ENCODE measurements at places on chromosomes 7 and 10.

- DNase-seq, result no peak
These were observed 740.0 kb downstream of the SUGCT start for GRCh38 chr7:40874756-40875155.

GRCh38 chr10:49362596-49363260 is 33.2 kb downstream of the DRGX start:
- DNase-seq, result no peak

- no peak for DNase-seq
These were observed 23.6 kb downstream of the MKI67 start for GRCh38 chr10:128102480-128103228.

GRCh38 chr10:27192284-27192683 is 37.1 kb downstream of the MASTL start:
- DNase-seq, result peak; percentile 95

DNA sequence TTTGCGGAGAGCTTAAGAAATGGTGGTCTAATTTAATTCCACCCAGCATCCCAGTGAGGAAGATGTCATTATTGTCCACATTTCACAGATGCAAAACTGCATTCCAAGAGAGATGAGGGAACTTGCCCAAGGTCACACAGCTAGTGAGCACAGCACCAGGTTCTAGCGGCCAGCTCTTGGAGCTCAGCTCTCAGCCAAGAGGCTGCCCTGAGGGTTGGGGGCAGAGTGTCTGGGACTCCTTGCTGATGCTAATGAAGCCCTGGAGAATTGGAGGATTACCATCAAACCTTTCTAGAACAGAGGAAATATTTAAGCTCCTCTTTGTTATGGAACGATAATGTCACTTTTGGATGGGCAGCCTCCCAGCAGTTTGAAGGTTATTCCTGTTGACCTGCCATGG is 48.0 kb downstream of the PLPP4 start:
- DNase-seq, result no peak

- no peak for DNase-seq
These were observed 701.4 kb upstream of the COBL start for GRCh38 chr7:52017802-52018679.

- peak; percentile 39 for DNase-seq
These were observed 22.2 kb upstream of the LYZL1 start for GRCh38 chr10:29266641-29267040.

- DNase-seq, result peak; percentile 58
These were observed 6.3 kb downstream of the WNT16 start for GRCh38 chr7:121334875-121335648.

DNA sequence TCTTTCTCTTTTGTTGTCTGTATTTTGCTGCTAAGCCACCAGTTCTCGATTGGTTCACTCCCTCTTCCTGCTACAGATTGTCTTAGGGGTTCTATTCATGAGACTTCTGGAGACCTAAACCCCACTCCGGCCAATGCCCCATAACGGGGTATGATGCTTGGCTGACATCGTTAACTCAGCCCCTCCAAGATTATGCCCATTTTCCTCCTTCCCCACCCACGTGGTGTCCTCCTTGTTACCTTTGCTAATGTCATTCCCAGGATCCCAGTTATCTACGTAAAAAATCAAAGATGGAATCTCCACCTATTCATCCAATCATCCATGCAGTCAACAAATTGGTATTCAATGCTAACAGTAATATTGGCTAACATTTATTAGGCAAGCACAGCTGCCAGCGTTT is 228.3 kb downstream of the CAMK1D start:
- no peak for DNase-seq

DNA sequence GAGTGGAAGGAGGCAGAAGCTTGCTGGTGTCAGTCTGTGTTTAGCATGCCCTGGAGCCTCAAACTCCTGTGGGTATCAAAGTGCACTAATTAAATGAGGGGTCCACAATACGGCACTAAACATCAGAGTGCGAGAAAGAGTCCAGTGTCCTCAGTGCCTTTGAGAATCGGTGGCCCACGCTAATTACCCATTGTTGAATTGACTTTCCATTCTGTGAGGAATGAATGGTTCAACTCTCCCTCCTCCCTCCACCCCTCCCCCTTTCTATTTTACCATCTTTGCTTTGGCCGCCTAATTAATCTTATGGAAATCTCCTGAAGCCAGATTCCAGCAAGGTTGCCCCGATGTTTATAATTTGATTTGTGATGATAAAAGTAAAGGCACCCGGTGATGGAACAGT is 217.8 kb downstream of the TFEC start:
- no peak for DNase-seq

DNA sequence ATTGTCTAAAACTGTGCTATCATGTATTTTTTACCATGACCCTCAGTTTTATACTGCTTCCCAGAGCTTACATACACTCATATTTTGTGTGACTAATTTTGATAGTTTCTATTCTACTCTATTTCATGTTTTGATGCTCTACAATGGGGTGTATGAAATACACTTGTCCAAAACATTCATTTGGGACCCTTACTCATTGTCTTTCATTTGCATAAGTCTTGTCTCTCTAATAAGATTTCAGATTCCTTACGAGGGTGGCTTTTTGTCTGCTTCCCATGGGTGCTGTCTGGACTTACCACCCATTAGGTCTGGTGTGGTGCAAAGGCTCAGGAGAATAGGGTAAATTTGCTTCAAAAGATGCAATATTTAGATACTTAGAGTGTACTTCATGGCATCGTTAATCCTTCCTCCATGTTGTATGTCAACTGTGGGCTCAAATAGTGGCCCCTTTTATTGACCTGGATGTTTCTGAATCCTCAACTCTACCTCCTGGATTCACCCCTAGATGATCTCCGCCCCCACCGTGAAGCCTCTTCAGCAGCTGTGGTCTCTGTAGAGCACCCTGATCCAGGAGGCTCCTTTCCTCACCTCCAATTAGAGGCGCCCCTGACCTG is 3.6 kb upstream of the GIMAP5 start:
- no peak for DNase-seq

DNA sequence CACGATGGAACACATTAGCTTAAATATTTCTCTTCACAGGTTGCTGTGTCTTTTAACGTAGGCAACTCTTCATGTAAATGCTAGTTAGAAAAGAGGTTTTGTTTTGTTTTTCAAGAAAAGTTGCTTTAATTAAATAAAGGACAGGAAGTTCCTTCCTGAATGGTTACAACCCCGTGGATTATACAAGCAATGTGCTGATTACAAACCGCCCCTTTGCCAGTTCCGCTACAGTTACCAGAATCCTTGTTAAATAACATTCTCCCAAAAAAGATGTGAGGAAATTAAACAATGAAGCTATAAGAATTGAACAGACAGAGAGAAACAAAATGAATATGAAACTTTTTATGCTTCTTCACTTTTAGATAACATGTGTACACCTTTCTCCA is 75.1 kb downstream of the LYZL2 start:
- no peak for DNase-seq

DNA sequence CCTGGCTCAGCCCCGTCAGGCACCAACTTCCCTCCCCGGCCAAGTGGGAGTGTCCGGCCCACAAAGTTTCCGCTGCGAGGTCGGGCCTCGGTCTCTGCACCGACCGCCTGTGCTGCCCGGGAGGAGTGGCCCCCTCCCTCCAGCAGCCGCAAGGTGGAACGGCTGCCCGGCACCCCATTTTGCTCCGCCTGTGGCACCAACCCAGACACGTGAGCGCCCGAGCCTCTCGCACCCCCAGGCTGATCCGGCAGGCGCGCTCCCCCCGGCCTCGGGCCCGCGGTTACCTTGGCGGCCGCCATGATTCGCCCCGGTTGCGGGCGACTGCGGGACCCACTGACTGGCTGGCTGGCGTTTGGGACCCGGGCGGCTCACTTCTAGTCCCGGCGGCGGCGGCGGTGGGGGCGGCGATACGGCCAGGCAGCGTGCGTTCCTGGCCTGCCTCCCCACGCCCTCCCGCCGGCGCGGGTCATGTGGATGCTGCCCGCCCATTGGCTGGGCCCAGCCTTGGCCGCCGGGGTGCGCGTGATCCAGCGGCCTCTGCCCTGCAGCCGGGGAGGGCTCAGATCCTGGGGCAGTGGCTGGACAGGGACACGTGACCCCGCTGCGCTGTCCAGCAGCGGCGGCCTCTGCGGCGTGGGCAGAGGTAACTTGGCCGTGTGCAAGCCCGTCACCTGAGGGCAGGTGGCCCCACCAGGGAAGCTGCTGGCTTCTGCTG is at the start of gene SLC25A13:
SLC25A13 (minus strand) TSS at position 441 of the 715 bp plus-strand sequence; CDS start at position 299, 142 bp downstream.
- DNase-seq, result peak; percentile 86

DNA sequence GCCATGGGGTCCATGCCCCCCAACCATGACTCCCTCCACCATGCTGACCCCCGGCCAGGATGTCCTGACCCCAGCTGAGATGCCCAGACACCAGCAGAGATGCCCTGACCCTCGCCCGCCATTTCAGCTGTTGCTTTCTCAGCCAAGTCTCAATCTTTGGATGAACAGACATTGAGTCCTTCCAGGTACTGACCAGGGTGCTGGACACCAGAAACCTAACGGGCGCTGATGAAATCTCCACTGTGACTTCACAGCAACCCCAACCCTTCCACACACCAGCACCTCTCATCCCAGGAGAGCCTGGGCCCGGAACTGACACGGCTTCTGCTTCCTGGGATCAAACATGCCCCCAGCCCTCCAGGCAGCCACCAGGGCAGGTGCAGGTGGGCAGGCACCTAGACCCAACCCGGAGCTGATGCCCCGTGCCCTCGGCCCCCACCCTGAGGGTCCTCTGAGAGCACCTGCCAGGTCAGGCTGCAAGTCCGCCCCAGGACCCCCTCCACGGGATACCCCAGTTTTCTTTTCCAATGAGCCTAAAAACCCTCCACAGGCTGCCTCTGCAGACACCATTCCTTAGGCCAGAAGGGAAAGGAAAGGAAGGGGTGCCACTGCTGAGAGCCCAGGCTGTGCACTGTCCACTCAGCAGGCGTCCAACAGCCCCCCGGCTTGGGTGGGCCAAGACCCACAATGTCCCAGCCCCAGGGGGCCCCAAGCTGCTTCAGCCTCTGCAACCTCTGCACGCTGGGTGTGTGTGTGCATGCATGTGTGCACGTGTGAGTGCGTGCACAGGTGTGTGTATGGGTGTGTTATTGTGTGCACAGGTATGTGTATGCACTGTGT is 43.4 kb upstream of the PDGFA start:
- no peak for DNase-seq

DNA sequence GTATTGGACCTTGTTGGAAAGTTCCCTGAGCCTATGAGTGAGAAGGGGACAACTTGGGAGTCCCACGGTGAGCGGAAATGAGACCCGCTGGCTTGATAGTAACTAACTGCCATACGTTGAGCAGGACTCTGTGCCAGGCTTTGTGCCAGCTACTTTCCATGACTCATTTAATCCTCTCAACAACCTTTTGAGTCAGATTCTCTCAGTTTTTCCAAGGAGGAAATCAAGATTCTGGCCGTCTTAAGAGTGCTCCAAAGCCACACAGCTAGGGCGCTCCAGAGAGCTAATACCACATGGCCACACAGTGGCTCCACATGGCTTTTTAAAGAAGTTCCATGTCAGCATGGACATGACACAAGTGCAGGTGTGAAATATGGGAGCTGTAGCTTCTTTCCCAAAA is 55.7 kb downstream of the NOD1 start:
- no peak for DNase-seq

DNA sequence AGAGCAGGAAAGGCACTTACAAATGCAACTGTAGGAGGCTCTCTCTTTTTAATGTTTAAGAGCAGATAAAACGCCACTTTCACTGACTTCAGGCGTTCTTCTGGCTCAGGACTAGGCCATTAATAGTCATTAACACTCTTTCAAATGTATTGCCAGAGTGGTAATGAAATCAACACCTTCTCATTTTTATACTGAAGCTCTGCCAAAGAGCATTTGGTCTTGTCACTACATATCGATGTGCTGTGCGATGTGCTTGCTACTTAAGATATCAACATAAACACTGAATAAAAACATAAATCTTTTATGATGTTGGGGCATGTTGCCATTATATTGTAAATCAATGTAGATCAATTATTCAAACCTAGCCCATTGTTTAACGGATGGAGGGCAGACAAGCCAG is 634.7 kb downstream of the ARL4A start:
- DNase-seq, result no peak

DNA sequence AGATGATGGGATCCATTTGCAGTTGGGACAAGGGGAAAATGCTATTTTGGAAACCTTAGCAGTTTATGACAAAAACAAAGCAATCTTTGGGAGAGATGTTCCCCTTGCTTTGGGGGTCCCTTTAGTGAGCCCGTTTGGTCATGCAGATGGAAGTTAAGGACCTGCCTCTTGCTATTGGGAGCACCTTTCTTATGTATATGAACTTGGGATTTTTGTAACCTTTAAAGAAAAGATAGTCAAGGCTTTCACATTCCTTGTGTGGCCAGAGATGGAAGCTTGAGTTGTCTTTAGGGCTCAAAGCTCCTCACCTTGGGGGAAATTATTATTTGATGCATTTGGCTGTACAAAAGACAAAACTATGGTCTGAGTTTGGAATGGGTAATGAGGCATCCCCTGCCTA is 179.0 kb upstream of the PLPP4 start:
- no peak for DNase-seq
